Left colon (tissue), 2 donors: ENCODE measurements at places on chromosomes 3 and 15. TPM values are rescaled to one million over a fixed set of nuclear protein-coding genes. Genes with fewer than 3 reads are reported as not detected.

DNA sequence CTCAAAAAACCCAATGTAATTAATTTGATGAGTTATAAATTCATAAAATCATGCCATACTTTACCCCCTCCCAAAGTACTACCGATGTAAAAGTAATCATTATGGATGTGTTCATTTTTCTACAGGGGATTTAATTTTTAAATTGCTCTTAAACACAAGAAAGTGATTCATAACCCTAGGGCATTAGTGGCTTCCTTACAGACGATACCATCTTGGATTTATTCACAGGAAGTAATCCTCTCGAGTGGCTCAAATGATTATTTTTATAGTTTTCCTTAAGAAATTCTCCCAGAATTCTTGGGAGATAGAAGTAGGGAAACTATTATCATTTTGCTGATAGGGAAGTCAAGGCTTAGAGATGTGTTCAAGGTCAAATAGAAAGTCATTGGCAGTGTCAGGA, 80.9 kb downstream of the PEX5L start:
- DNase-seq, result no peak

- DNase-seq, result no peak
Measured at GRCh38 chr15:77494073-77494867, 73.6 kb downstream of the HMG20A start.

Gene ALG3
- total RNA-seq, result 25.0 TPM

Gene SNRPA1
- 44.7 TPM for total RNA-seq
